ENCODE measurements at places on chromosomes 7 and 10.

DNA sequence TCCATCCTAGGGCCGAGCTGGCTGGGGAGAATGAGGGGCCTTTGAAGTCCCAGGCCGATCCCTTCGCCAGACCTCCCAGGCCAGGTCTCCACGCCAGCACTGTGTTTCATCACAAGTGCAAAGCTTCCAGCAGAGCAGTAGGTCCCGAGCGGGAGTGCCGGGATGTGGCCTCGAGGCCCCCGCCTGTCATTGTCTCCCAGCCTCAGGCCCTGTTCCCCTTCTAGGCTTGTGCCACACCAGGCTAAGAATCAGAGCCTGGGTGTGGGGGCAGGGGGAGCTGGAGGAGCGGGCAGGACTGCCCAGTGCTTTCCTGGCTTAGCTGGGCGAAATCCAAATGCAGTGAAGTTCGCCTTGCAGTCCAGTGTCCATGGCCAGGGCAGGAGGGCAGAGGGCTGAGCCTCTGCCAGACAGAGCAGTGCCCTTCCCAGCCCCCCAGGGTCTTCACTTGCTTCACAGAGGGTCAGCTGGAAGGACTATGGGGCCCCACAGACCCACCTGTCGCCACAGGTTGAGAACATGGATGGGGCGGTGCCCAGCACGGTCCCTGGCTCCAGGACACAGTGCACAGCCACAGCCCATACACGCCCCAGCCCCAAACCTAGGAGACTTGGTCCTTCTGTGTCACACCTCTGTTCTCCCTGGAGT lies 20.2 kb upstream of the PFKFB3 start:
- DNase-seq, result no peak

DNA sequence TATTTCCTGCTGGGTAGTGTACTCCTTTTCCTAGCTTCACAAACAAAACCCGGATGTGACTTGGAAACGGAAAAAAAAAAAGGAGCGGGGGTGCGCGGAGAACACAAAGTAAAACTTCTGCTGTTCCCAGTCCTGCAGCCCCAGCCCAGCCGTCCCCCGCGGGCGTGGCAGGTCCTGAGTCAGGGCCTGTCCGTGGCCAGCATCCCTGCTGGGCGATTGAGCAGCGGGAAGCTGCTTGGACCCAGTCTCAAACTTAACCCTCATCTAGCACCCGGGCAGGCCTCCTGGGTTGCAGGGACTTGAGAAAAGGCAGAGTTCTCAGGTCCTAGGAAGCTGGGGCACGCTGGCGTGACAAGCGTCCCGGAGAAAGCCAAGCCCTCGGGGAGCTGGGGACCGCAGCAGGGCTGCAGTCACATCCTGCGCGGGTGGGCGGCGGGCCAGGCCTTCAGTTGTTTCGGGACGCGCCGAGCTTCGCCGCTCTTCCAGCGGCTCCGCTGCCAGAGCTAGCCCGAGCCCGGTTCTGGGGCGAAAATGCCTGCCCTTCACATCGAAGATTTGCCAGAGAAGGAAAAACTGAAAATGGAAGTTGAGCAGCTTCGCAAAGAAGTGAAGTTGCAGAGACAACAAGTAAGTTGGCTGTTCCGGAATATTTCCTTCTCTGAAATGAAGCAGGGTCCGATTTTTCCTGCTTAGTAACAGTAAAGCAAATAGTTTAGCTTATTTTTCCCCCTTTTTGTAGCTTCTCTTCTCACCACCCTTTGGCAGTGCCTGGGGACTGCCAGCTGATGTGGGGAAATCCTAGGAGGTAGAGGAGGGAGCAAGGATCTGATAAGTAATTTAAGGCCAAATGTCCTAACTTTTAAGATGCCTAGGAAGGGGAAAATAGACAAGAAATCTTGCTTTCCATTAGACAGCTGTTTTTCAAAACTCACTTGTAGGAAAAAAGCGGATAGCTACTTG lies at the start of gene GNG11:
Gene GNG11, plus strand, starts transcription at position 129 of the 960 bp plus-strand sequence. Its CDS starts 403 bp downstream, at position 532.
- peak; percentile 83 for DNase-seq

DNA sequence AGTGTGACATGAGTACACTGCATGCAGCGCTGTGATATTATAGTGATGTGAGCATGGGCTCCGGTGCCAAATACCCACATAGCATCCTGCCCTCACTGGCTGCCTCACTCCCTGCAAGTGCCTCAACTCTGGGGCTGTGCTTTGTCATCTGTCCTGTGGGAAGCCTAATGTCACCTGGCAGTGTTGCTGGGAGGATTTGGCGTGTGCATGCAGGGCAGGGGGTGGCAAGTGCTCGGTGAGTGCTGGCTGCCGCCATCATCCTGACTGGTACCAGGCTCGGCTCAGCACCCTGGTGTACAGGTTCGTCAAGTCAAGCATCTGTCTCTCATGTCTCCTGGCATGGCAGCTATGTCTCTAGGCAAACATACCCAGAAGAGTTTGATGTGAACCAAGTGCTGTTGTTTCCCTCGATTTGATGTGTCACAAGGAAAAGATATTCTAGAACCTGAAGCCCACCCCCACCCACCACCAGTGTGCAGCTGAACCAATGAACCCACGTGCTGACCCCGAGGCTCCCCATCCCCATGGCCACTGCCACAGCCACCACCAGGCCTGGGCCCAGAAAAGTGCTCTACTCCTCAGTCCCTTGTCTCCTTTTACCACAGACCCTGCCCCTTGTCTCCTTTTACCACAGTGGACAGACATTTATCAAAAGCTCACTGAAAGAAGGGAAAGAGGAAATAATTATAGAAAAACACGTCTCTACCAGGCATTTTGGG lies 135.8 kb downstream of the MAPK8 start:
- no peak for DNase-seq

DNA sequence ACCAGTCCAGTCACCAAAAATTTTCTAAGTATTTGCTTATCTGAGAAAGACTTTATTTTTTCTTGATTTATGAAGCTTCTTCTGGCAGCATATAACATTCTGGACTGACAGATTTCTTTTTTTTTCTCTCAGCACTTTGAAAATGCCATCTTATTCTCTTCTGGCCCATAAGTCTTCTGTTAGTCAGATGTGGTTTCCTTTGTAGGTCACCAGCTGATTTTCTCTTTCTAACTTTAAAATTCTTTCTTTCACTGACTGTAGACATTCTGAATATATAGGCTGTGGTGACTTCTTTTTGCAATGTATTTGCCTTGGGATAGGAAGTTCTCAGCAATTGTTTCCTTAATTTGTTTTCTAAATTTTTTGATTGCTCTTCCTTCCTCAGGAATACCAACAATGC lies 172.5 kb downstream of the CCDC7 start:
- DNase-seq, result no peak
